Progenitor cell of endocrine pancreas (in vitro differentiated cells): ENCODE measurements at places on chromosomes 11 and 22. TPM values are rescaled to one million over a fixed set of nuclear protein-coding genes. Genes with fewer than 3 reads are reported as not detected.

- no peak for DNase-seq
- no peaks in the 10 kb centered on the region for H3K27me3 ChIP-seq
- H3K36me3 ChIP-seq, result no peaks in the 10 kb centered on the region
- H3K4me1 ChIP-seq, result peaks cover 36% of the 10 kb centered on the region
- H3K27ac ChIP-seq, result peak overlapping the region; percentile 39
Observed at GRCh38 chr11:72120930-72121329, 8.4 kb upstream of the ANAPC15 start.

DNA sequence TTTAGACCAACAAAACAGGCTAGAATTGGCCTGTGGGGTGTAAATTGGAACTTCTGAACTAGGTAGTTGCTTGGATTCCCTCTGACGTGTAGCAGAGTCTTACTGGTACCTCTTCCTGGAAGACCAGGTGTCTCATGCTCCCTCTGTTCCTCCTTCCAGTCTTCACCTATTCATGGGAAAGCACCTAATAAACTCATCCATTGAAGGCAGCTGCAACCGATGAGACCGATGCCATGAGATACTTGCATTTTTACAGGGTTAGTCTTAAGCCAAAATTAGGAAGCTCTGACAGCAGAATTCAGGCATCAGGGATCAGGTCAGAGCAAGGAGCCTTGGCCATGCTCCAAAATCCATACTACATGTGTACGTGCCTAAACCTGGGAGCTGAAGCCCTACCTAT is 13.2 kb upstream of the HEPHL1 start:
- no peak overlapping the region for H3K27ac ChIP-seq
- H3K27me3 ChIP-seq, result peaks cover 3% of the 10 kb centered on the region
- peaks cover 1% of the 10 kb centered on the region for H3K4me1 ChIP-seq
- H3K36me3 ChIP-seq, result no peaks in the 10 kb centered on the region

DNA sequence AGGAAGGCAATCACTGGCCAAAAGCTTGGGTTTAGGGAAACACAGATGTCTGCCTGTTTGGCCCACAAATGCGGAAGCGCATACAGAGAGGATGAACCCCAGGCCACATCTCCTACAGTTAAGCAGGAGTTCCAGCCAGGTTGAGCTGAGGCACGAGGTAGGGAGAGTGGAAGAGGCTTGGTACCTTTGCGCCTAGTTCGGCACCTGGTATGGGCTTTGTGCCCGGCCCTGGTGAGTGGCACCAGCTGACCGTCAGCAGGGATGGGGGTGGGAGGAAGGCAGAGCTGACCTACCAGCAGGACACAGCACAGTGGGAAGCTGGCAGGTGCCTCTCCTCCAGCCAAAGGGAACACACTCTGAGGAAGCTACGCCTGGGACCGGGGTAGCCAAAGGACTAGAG is 57.6 kb downstream of the KCNC1 start:
- no peaks in the 10 kb centered on the region for H3K4me1 ChIP-seq
- H3K27ac ChIP-seq, result no peak overlapping the region
- no peak for DNase-seq
- no peaks in the 10 kb centered on the region for H3K27me3 ChIP-seq
- H3K4me3 ChIP-seq, result no peak overlapping the region

- no peak for DNase-seq
- H3K36me3 ChIP-seq, result no peaks in the 10 kb centered on the region
- no peak overlapping the region for H3K4me3 ChIP-seq
- H3K27ac ChIP-seq, result no peak overlapping the region
Observed at GRCh38 chr11:12174477-12175143, 64.2 kb downstream of the MICAL2 start.

Gene RCE1
- total RNA-seq, result 32.7 and 33.3 TPM in 2 replicates

- peaks cover 4% of the 10 kb centered on the region for H3K27me3 ChIP-seq
- H3K4me3 ChIP-seq, result no peak overlapping the region
- H3K4me1 ChIP-seq, result peaks cover 8% of the 10 kb centered on the region
- no peak overlapping the region for H3K27ac ChIP-seq
- DNase-seq, result no peak
- no peaks in the 10 kb centered on the region for H3K36me3 ChIP-seq
Observed at GRCh38 chr11:111477898-111478297, 34.3 kb downstream of the BTG4 start.

Gene SAA2
- not detected in 2 replicates for total RNA-seq

GRCh38 chr22:24432059-24432853 is 4.9 kb downstream of the ADORA2A start:
- H3K4me1 ChIP-seq, result peaks cover 1% of the 10 kb centered on the region
- H3K4me3 ChIP-seq, result no peak overlapping the region
- peaks cover 5% of the 10 kb centered on the region for H3K27me3 ChIP-seq
- no peak overlapping the region for H3K27ac ChIP-seq
- DNase-seq, result no peak

DNA sequence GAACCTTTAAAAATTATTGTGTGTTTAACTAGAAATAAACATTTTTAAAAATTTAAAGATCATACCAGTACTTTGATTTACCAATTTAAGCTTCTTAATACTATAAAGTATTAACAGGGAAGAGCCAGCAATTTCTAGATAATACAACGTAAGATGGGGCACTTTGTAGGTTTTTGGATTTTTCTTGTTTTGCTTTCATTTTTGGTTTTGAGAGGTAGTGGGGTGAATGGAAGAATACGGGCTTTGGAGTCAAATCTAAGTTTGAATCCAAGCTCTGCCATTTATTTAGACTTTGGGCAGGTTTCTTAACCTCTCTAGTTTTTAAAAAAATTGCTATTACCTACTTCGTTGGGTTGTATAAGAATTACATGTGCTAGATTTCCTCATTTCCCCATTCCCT is 44.9 kb downstream of the CSTPP1 start:
- no peaks in the 10 kb centered on the region for H3K36me3 ChIP-seq
- no peak overlapping the region for H3K4me3 ChIP-seq
- no peak for DNase-seq
- H3K27me3 ChIP-seq, result no peaks in the 10 kb centered on the region
- peaks cover 30% of the 10 kb centered on the region for H3K4me1 ChIP-seq
- H3K27ac ChIP-seq, result no peak overlapping the region

DNA sequence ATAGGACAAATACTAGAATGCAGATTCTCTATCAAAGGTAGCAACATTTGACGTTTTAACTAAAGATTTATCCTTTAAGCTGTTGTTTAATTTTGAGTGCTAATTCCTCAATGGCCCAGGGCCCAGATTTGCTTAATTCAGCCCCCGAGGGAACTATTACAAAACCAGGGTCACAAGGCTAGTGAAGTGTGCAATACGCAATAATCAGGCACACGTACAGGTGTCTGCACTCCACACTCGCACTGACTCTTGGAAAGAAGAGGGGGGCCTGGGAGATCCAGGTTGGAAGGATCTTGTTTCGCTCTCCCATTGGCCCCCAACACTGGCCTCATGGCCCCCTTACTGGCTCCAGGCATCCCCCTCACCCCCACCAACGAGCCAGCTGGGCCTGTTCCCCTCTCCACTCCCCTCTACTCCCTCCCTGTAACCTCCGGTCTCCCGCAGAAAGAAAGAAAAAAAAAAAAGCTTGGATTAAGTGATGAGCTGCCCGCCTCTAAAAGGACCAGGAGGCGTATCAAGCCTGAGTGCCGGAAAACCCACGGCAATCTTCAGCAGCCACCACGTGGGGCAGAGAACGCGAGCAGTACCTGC is 2.2 kb upstream of the KIRREL3 start:
- H3K36me3 ChIP-seq, result no peaks in the 10 kb centered on the region
- no peaks in the 10 kb centered on the region for H3K4me1 ChIP-seq
- no peak overlapping the region for H3K27ac ChIP-seq
- DNase-seq, result no peak
- peaks cover 36% of the 10 kb centered on the region for H3K27me3 ChIP-seq

Gene SLC43A3
- 21.5 and 24.6 TPM in 2 replicates for total RNA-seq

DNA sequence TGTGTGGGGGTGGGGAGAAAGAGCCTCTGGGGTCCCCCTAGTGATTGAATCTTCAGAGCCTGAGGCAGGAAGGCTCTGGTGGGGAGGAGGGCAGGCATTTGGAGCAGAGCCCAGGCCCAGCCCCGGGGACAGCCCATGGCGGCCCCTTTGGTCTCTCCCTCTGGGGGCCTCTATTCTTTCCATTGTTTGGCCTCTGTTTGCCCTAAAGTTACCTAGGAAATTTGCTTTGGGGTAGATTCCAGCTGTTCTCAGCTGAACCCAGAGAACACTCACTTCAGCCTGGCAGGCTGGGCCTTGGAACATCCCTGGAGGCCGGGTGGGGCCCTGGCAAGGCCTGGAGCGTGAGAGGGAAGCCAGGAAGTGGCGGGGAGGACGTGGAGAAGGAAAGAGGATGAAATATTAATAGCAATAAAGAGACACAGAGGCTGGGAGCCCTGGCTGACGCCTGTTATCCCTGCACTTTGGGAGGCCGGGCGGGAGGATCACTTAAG is 22.9 kb upstream of the A4GALT start:
- no peak for DNase-seq
- no peaks in the 10 kb centered on the region for H3K36me3 ChIP-seq
- H3K4me1 ChIP-seq, result peaks cover 2% of the 10 kb centered on the region
- H3K27ac ChIP-seq, result no peak overlapping the region
- no peak overlapping the region for H3K4me3 ChIP-seq

DNA sequence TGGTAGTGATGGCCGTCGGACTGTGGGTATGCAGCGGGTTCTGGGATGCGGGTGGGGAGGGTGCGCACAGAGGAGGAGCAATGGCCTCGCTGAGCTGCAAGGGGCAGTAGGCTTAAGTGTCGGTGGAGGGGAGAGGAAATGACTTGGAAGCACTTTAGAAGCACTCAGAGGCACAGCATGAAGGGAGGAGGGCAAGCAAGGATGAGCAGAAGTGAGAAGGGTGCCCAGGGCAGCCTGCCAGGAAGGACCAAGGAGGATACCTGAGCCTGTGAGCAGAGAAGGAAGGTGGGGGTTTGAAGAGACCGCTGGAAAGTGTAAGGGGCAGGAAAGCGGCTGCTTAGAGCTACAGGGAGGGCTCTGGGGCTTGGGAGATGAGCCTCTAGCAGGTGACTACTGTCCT is 330 bp downstream of the SLC5A1 start:
- no peaks in the 10 kb centered on the region for H3K4me1 ChIP-seq
- no peak overlapping the region for H3K4me3 ChIP-seq
- H3K27ac ChIP-seq, result no peak overlapping the region

Gene OR52E8
- total RNA-seq, result not detected in 2 replicates

- H3K27ac ChIP-seq, result peak within 1 kb of the TSS; percentile 86
- peaks cover 25% of the 10 kb centered on the region for H3K36me3 ChIP-seq
Observed at GRCh38 chr11:66069715-66070603, at the start of gene PACS1. Gene PACS1, plus strand, starts transcription at chr11:66070272. Its CDS starts 215 bp downstream, at chr11:66070487.

DNA sequence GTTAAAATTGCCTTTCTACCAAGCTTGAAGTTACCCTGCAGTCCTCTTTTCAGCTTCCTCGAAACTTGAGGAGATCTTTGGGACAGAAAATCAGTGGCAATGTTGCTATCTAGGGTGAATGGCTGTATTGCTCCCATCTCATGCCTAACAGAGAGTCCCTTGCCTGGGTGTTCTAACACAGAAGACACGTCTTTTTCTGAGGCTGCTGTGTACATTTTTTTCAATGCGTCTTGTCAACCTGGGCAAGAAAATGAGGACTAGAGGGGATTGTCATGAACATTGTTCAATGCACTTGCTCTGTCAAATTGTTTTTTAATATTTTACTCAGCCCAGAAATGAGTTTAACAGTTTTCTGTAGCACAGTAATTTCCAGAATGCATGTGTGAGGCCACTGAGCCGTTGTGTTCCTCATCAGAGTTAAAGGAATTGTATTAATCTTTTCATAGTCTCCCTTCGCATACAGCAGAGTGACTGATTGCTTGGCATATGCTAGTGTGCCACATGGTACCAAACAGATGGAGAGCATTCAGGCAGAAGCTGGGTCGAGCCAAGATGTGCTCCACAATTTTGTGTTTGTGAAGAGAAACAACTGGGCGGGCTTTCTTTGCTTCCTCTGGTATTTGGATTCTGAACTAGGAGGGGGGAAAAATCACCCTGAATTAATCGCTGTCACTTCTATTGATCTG is 86.0 kb downstream of the CASP12 start:
- no peaks in the 10 kb centered on the region for H3K27me3 ChIP-seq
- no peak overlapping the region for H3K4me3 ChIP-seq
- no peak overlapping the region for H3K27ac ChIP-seq
- H3K36me3 ChIP-seq, result no peaks in the 10 kb centered on the region
- no peak for DNase-seq

DNA sequence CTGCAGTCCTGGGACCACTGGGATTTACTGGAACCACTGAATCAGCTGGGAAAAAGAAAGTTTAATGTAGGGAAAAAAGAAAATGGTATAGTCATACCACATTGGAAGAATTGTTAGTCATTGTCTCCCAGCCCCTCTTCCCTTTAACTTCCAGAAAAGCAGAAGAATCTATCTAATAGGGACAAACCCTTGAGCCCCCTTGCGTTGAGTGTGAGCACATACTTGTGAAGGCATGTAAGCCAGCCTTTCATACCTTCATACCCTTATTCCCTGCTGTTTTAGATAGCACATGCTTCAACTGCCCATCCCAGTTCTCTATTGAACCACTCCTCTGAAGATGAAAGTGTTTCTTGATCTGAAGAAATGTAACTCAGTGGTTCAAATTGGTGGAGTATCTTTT is 6.6 kb downstream of the TREH start:
- no peaks in the 10 kb centered on the region for H3K4me1 ChIP-seq
- H3K4me3 ChIP-seq, result no peak overlapping the region
- no peak for DNase-seq
- peaks cover 10% of the 10 kb centered on the region for H3K27me3 ChIP-seq
- no peak overlapping the region for H3K27ac ChIP-seq
- no peaks in the 10 kb centered on the region for H3K36me3 ChIP-seq

GRCh38 chr11:62546929-62547625 is 471 bp upstream of the AHNAK start:
- no peaks in the 10 kb centered on the region for H3K36me3 ChIP-seq
- peak overlapping the region; percentile 72 for H3K4me3 ChIP-seq
- H3K27me3 ChIP-seq, result peaks cover 46% of the 10 kb centered on the region
- DNase-seq, result no peak

GRCh38 chr11:69293819-69294505 is at the start of gene MYEOV:
Gene MYEOV, plus strand, starts transcription at chr11:69294155. Its CDS starts 1,200 bp downstream, at chr11:69295355.
- no peak for DNase-seq
- H3K36me3 ChIP-seq, result no peaks in the 10 kb centered on the region
- H3K27ac ChIP-seq, result peak within 1 kb of the TSS; percentile 15
- H3K27me3 ChIP-seq, result peaks cover 6% of the 10 kb centered on the region
- no peak within 1 kb of the TSS for H3K4me3 ChIP-seq
- H3K4me1 ChIP-seq, result peaks cover 16% of the 10 kb centered on the region

Gene OR2D2
- 0.53 TPM in 1 of 2 replicates, not detected in the other for total RNA-seq

GRCh38 chr11:102476812-102477211 is 24.2 kb upstream of the TMEM123 start:
- H3K27me3 ChIP-seq, result no peaks in the 10 kb centered on the region
- DNase-seq, result no peak
- H3K4me1 ChIP-seq, result peaks cover 12% of the 10 kb centered on the region
- peak overlapping the region; percentile 9 for H3K27ac ChIP-seq

DNA sequence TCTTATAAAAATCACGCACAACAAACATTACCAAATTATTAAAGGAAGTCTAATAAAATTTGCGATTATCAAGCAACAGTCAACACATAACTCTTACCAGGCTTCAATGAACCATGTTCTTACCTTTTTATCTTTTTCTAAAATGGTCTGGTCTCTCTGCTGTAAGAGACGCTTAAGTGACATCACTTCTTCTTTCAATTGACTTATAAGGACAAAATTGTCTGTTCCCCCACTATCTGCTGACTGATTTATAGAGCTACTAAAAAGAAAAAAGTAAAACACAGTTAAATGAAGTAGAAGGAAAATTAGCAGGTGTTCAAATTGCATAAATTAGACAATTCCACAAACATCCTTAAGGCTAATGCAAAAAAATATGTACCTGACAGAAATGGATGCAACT is 10.9 kb downstream of the FAM76B start:
- H3K4me1 ChIP-seq, result no peaks in the 10 kb centered on the region
- no peak overlapping the region for H3K4me3 ChIP-seq
- DNase-seq, result no peak
- H3K36me3 ChIP-seq, result peaks cover 22% of the 10 kb centered on the region
- H3K27ac ChIP-seq, result no peak overlapping the region
- H3K27me3 ChIP-seq, result no peaks in the 10 kb centered on the region
